NCI-H526 (cell line): ENCODE measurements at places on chromosomes 4 and X.

DNA sequence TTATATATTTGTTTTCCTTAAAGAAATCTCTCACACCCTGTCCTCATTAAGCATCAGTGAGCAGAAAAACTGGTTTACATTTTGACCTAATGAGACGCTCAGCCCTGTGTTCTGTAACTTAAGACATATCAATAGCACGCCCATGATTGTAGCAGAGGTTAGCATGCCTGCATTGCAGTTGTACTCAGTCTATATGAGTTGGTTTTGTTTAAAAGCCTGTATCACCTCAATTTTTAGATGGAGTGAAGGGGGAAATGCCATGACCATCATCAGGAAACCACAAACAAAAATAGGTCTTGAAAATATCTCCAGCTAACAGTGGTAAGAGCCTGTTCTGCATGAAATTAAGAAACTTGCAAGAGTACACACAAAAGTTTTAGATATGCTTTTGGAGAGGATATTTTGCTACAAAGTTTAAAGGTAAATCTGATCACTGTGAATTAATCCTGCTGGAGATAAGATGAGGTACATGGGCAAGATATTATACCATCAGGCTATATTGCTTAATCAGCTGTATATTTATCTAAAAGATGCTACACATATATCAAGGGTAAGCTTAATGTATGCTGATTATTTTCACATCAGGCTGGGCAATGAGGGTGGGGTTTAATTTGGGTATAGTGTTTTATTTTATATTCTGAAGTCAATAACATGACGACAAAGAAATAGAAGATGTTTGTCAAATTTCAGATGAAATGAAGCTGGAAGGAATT, 13.1 kb upstream of the COQ2 start:
- no peak for DNase-seq

GRCh38 chr4:42637104-42637503, 19.8 kb downstream of the ATP8A1 start:
- DNase-seq, result no peak

GRCh38 chr4:80266902-80267380, 477 bp downstream of the FGF5 start:
- DNase-seq, result no peak

GRCh38 chr4:113086172-113086695, 36.8 kb downstream of the ANK2 start:
- DNase-seq, result no peak

DNA sequence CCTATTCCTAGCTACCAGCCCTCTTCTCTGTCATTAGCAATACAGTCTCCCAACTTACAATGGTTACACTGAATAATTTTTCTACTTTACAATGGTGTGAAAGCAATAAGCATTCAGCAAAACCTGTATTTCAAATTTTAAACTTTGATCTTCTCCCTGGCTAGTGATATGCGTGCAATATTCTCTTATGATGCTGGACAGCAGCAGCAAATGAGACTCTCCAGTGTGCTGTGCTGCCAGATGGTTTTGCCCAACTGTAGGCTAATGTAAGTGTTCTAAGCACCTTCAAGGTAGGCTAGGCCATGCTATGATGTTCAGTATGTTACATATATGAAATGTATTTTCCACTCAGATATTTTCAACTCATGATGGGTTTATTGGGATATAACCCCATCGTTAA, 5.9 kb upstream of the GAR1 start:
- DNase-seq, result no peak

DNA sequence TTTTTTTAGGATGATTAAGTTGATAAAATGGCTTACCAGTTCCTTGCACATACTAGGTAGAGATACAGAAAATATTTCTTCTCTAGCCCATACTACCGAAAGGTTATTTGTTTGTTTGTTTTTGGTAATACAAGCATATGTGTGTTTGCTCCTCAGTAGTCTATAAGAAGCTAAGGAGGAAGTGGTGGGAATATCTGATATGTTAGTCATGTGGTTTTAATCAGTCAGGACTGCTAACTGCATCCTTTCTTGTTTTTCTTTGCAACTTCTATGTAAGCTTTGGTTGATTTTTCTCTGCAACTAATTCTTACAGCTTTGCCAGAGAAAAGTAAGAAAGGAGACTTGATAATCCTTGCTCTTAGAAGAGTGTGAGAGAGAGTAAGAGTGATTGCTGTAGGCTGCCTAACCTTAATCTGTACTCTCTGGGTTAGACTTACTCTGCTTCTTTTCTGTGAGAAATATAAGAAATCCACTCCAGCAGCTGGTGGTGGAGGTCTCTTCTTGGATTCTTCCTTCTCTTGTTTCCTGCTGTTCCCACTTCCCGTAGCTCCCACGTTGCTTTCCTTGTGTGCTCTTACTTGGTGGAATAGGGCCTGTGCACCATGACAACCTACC, 28.3 kb downstream of the SEPTIN11 start:
- DNase-seq, result no peak

GRCh38 chrX:39249999-39250398, 448.7 kb downstream of the MID1IP1 start:
- no peak for DNase-seq
